ENCODE measurements at places on chromosomes 7 and 10.

GRCh38 chr10:5628451-5629302, 37.7 kb downstream of the ASB13 start:
- no peak for DNase-seq

DNA sequence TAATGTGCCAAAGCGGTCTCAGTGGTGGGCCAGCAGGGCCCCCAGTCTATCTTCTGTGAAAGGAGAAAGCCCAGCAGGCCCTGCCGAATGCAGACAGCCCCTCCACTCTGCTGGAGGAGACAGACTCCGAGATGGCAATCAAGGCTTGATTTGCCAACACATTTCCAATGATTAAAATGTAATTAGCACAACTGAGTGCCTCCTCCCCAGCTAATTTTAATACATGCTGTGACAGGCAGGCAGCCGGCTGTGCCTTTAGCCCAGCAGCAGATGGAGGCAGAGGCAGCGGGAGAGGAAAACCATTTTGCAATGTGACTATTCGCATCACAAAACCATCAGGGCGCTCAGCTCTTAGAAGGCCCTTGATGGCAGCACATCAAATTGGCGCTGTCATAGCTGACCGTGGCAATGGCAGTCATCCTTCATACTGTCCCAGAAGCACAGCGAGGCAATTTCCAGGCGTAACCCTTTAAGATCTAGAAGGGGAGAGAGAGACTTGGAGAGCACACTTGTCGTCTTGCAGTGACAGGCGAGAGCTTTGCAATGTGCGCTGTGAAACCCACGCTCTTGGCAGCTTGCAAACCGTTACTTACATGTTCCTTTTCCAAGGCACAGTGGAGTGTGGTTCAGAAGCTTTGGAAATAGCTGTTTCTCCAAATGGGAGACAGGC, 714.8 kb upstream of the GALNT17 start:
- no peak for DNase-seq

DNA sequence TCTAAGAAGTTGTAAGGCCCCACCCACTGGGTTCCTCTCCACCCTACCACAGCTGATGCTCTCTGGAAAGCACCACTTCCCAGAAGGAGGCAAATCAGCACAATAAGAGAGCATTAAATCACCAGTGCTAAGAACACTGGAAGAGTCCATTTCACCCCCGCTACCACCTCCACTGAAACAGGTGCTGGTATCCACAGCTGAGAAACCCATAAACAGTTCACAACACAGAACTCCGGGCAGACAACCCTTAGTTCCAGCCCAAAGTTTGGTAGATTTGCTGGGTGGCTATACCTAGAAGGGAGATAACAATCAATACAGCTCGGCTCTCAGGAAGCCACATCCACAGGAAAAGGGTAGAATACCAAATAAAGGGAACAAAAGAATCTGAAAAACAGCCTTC, 34.1 kb downstream of the ZNF680 start:
- DNase-seq: no peak

DNA sequence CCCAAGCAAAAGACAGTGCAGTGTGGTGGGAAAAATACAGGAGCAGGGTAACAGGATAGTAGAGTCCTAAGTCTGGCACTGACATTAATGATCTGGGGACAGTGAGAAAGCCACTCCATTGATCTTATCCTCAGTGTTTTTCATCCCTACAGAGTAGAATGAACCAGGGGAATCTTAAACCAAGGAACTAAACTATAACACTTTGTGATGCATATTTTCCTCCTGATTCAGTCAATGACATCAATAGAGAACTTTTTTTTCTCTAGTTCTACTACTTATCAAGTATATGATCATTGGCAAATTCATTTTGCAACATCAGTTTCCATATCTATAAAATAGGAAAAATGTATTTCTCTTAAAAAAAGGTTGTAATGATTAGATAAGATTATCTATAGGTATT, 151.1 kb downstream of the TMEM26 start:
- no peak for DNase-seq

DNA sequence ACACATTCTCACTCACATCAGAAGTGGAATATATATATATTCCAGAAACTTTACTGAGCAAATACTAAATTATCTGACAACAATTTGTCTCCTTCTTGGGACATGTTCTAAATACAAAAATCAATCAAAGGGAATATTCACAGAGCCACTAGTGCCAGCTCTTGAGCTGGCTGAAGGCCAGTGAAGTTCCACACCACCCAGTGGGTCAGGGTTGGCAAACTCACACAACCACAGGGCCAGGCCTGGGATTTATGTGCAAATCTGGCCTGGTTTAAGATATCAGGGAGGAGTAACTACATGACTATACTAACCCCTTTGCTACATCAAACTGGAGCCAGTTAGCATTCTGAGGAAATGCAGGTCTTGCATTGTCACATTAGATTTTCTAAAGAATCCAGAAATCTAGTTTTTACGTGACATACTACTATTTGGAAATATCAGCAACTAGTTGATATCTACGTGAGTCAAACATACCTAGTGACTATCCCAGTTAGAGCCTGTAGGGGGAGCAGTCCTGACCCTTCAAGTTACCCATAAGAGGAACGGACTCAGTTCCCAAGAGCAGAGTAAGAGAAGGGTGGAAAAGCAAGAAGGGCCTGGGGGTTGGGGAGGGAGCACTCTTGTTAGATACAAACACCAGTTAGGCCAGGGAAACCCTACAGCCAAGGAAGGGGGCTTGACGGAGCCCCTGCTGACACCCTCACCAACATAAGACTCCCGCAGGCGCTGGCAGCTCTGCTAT, 600.4 kb downstream of the KCNMA1 start:
- DNase-seq: no peak

DNA sequence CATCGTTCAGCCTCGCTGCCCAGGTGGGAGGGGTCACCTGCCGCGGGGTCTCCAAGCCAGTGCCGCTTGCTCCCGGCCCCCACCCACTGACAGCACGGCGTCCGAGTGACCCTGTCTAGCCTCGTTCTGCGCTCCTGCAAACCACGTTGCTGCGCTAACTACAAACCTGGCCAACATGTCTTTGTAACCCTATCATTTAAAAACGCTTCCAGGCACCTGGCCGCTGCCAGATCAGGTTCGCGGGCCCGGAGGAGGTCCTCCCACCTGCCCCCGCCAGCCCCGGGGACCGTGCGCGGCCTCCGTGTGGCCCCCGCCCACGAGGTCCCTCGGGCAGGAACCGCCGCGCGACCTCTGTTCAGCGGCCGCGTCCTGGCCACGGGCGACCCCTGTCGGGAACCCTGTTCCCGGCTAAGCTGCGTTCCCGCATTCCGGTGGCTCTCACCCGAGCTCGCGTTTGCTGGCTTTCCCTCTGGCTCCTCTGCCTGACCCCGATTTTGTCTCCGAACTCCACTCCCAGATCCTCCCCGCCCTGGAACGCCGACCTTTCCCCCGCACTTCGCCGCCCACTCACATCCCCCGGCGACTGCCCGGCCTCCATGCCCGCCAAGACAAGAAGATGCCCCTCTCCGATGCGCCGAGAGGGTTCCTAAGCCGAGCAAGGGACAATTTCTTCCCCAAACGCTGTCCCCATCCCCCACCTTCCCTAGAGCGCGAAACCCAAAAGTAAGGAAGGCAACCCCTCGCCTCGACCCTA, 2.4 kb downstream of the SFMBT2 start:
- DNase-seq: peak; percentile 49

GRCh38 chr7:65927489-65928448, 54.2 kb downstream of the GUSB start:
- DNase-seq: no peak

DNA sequence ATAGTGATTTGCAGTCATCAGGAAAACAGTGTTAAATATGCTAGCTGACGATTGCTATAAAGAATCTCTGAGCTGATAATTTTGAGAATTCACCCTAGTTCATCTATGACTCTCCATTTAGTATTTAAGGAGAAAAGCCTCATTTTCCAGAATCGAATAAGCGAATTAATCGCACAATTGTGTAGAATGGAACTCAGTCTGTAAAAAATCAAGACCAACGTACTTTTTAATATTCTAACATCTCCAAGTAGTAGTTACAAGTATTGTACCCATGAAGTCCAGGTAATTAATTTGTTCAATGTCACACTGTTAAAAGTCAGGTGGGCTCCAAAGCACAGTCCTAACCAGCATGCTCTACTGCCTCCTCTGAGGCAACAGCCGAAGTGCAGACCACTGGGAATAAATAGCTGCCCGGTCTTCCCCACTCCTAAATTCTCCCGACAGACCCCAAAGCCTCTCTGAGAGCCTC, 380 bp upstream of the AGBL3 start:
- DNase-seq: no peak

DNA sequence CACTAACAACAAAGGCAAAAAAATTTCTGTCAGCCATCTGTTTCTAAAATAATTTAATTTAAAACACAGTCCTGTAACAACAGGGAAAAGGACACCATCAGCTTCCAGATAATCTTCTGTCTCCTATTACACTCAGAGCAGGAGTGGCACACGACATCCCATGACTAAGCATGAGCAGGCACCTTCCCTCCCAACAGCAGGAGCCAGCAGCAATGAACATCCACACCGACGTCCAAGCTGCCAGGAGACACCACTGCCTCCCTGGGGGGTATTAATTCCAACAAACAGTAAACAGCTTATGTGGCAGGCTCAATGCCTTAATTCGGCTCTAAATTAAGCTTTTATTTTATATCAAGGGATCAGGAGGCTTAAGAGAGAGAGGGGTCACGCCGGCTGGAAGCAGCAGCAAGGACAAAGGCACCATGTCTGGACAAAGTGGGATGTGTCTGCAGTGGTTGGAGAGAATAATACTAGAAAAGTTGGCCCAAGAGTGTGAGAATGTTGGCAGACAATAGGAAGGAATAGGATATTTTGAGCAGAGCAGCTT, 45.7 kb downstream of the KIAA1549 start:
- DNase-seq: no peak

- DNase-seq: no peak
Measured at GRCh38 chr10:13690281-13690825, 103.6 kb downstream of the PRPF18 start.

GRCh38 chr7:2012981-2013380, 219.8 kb downstream of the MAD1L1 start:
- peak; percentile 30 for DNase-seq

DNA sequence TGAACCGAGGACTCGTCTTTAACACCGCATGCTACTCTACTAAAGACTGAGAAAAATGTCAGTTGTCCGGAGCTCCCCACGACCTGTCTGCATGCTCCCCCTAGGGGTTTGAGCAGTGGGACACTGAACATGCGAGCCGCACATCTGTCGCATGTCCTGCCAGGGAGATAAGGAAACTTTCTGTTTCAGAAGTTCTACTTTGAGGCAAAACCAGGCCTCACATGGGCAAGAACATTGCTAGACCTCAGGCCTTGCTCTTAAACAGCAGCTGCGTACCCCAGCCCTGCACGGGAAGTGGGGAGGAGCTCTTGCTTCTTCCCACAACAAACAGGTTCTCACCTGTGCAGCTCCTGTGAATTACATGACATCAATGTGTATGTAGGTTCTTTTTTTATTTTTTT, 30.3 kb upstream of the HERPUD2 start:
- peak; percentile 34 for DNase-seq

GRCh38 chr7:68613897-68614296, 984.4 kb upstream of the AUTS2 start:
- no peak for DNase-seq

DNA sequence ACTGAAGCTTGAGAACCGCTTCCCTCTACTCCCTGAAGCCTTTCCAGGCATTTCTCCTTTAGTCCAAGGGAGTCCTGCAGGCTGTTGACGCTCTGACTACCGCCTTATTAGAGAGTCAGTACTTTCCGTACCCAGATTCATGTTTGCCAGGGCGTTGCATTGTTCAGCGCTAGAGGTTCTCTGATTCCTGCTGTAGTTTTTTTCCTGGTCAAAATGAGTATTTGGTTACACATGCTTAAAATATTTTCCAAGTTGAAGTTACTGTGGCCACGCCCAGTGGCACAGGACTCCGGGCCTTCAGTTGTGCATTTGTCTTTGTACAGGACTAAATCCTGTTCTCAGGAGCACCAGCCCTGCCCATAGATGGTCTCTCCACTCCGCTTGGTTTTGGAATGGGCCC, 7.9 kb downstream of the MTURN start:
- DNase-seq: peak; percentile 78

DNA sequence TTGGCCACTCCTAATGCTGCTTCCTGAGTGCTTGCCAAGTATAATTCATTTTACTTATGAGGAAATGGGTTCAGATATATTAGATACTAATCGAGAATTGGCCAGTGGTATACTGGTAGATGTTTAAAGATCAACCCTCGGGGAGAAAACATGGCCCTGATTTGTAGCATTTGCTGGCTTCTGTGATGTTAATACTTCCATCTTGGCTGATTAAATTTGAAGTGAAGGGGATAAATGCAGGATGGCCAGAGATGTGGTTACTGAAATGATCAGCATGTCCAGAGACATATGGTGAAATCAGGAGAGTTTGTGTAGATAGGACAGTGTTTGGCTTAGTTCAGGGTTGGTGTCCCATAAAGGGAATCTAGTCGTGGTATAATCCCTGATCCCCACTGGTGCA, 11.2 kb downstream of the UBE2D4 start:
- DNase-seq: no peak

DNA sequence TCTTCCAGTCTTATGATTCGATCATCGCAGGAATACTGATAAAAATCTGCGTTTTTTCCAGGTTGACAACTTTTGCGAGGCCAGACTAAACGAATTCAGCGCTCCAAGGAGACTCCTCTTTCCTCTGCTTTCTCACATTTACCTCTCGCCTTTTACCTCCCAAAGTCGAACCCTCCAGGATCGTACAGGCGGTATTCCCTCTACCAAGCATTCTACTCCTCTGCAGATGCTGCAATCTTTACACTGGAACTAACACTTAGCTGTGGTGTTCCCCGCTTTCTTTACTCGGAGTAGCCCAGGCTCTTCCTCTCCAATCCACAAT, 449 bp downstream of the NUDT5 start:
- DNase-seq: no peak

GRCh38 chr7:46616636-46617035, 695.6 kb upstream of the IGFBP3 start:
- DNase-seq: no peak

- no peak for DNase-seq
Measured at GRCh38 chr10:88908194-88908593, 28.1 kb downstream of the STAMBPL1 start.

GRCh38 chr7:48363174-48363573, 191.9 kb downstream of the ABCA13 start:
- DNase-seq: no peak

GRCh38 chr10:112775381-112775780, 174.7 kb upstream of the TCF7L2 start:
- DNase-seq: no peak

- DNase-seq: no peak
Measured at GRCh38 chr10:124288486-124288885, 130.2 kb downstream of the OAT start.

GRCh38 chr10:24136070-24136469, 72.9 kb upstream of the KIAA1217 start:
- no peak for DNase-seq

DNA sequence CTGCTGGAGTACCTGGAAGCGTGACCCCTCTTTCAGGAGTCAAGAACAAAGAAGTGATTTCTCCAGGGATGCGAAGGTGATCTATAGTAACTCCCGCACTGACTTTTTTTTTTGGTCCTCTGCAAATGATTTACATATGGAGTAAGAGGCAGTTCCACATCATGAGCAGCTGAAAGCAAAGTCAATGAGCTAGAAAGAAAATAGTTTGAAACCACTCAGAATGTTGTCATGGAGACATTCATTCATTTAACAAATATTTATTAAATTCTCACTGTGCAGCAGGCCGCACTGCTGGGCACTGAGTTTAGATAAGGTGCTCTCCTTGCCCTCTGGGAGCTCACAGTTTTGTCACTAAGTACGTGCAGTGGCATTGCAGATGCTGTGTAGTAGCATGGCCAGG, 206.7 kb downstream of the CAMK1D start:
- no peak for DNase-seq

- no peak for DNase-seq
Measured at GRCh38 chr7:106201164-106201563, 83.6 kb downstream of the NAMPT start.
